Cortex of kidney (tissue), 1 donor: ENCODE measurements at places on chromosomes 12 and 14.
A peak's percentile ranks its signal among the peaks of the same experiment; 100 is the strongest.

DNA sequence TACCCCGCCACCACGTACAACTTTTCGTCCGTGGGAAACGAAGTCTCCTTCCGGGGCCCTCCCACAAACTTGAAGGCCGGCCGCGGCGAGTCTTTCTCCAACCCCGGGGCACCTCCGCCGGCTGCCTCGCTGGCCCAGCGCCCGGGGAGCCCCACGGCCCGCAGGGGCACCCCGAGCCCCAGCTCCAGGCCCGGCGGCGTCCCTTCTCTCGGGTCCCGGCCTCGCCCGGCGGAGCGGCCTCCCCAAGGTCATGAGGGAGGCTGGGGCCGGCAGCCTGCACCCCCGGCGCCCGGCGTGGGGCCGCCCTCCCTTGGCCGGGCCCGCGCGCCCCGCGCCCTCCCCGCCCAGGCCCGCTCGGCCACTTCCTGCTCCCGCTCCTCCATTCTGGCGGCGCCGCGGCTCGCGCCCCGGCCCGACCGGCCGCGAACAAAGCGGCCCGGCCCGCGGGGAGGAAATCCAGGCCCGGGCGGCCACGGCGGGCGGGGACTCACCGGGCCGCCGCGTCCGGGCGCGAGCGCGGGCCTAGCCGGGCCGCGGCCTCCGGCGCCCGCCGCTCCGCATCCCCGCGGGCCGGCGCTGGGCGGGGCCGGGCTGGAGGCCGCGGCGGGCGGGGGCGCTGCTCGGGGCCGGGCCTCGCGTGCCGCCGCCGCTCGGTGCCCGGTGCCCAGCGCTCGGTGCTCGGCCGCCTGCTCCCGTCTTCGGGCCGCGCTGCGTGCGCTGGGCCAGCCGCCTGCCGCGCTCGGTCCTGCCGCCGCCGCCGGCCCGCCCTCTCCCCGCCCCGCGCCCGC is at the start of gene AKT1:
AKT1 (minus strand) TSS at position 756 of the 788 bp plus-strand sequence. CDS start 3,105 bp downstream, outside the sequence.
- DNase-seq = no peak

DNA sequence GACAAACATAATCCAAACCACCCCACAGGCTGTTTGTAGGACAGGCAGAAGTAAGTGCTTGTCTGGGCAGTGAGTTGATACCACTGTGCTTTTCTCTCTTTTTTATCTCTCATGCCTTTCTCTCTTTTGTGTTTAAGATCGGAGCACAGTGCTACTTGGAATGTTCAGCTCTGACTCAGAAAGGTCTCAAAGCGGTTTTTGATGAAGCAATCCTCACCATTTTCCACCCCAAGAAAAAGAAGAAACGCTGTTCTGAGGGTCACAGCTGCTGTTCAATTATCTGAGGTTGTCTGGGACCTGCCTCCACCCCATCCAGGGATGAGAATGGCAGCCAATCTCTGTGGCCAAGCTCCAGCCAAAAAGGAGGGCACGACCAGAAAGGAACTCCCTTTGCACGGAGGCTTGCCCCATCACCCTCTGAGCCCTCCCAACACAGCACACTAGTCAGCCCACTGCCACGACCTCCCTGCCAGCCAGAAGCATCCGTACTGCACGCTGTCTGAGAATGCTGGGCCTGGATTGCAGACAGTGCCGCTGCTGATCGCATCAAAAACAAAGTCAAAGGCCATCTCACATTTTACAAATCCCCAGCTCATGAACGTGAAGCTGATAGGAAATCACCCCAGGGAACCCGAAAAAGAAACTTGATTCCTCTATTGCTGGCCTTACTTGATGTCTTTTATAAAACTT is 27.8 kb downstream of the GPHB5 start:
- no peak for DNase-seq

DNA sequence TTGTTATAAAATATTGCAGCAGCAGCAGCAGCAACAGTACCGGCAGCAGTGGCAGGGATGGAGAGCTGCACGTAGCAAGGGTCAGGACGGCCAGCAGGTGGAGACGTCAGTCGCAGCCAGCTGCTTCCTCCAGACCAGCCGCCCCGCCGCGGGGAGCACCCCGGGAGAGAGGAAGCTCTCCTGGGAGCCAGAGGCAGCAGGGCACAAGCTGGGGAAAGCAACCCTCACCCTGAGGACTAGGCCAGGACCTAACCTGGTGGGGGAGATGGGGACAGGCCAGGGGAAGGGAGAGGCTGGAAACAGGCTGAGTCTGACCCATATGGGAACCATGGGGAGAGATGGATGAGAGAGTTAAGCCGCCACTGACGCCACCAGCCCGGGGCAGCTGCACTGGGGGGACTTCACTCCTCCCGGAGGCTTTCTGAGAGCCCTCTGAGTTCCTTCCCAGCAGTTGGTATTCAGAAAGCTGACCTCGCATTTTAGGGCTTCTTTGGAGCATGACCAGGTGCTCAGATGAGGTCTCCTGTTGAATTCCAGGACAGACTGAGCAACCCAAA is 56.3 kb downstream of the SPTB start:
- no peak for DNase-seq

GRCh38 chr14:95759941-95760340 is 46.0 kb upstream of the TCL1A start:
- no peak for DNase-seq

DNA sequence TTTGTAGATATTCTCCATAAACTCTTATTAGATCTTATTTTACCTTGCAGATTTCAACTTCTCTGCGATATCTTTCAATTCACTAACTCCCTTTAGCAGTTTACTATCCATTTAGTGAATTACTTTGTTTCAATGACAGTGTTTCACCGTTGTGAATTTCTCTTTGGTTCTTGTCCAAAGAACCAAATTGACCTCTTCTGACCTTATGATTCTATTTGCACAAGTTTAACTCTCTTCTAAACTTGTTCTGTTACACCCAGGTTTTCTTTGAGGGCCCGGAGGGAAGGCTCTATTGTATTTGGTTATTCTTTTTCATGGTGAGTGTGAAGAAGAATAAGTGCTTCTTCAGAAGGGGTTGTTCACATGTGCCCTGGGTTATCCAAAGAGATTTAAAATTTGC is 186.7 kb downstream of the MON2 start:
- no peak for DNase-seq

- DNase-seq = peak; percentile 70
Observed at GRCh38 chr14:56117765-56118610, at the start of gene PELI2. PELI2 (plus strand) TSS chr14:56118411; CDS start chr14:56118661, 250 bp downstream.

DNA sequence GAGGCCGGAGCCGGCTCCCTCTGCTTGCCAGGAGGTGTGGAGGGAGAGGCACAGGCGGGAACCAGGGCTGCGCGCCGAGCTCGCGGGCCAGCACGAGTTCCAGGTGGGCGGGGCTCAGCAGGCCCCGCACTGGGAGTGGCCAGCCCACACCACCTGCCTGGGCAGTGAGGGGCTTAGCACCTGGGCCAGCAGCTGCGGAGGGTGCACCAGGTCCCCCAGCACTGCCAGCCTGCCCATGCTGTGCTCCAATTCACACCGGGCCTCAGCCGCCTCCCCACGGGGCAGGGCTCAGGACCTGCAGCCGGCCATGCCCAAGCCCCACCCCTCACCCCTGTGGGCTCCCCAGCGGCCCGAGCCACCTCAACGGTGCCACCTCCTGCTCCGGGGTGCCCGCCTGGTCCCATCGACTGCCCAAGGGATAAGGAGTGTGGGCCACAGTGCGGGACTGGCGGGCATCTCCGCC is 72.4 kb upstream of the PPP2R5C start:
- DNase-seq = no peak

DNA sequence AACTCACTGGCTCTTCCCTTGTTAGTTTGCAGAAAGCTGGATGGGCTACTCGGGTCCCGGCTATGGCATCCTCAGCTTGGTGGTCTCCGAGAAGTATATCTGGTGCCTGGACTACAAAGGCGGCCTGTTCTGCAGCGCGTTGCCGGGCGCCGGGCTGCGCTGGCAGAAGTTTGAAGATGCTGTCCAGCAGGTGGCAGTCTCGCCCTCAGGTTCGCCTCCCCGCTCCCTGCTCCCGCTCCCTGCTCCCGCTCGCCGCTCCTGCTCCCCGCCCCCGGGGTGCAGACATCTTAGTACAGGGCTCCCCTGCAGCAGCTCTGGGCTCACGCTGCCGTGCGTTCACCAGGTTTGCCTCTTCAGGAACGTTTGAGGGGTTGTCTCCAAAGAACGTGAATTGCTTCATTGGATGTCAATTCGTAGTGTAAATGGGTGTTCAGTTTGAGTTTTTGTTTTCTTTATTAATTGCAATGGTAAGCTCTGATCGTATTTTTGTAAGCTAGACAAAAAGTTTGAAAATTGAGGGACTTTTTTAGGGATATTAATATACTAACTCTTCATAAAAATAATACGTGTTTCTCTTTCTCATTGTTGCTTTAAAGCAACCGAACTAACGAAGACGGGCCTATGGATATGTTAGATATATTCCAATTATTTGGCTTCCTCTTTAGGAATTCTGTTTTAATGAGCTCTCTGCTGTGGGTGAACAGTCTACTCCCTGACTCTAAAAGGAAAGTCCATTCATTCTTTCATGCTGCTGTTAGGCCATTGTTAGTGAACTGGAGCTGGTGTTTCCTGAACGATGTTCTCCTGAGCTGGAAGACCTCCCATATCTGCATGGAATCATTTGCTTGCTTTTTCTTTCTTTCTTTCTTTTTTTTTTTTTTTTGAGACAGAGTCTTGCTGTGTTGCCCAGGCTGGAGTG is 71.3 kb downstream of the ANKRD9 start:
- DNase-seq = no peak

DNA sequence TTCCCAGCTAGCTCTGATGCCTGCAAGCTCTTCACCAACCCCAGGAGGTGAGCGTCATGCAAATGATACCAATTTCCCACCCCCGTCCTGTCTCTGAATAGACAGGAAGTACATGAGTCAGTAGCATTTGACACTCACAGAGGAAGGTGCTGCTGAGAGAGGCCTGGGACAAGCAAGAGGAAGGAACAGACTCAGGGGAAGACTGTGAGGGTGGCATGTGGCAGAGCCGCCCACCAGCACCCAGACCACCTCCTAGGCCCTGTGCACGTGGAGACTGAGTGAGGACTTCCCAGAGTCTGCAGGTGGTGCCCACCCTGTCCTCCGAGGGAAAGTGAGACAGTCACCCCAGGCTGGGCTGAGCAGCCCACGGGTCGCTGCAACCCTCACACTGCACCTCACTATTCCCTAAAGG is 199.5 kb upstream of the SFSWAP start:
- no peak for DNase-seq

- no peak for DNase-seq
Observed at GRCh38 chr14:22518073-22518472, 71.0 kb downstream of the DAD1 start.

GRCh38 chr14:77498120-77498979 is at the start of gene ISM2:
ISM2 (minus strand) TSS chr14:77498816; CDS start chr14:77498793, 23 bp downstream.
- DNase-seq = no peak

- DNase-seq = no peak
Observed at GRCh38 chr12:118148287-118148686, 12.4 kb downstream of the PEBP1 start.

GRCh38 chr12:104816845-104817503 is 141.1 kb downstream of the SLC41A2 start:
- DNase-seq = no peak

DNA sequence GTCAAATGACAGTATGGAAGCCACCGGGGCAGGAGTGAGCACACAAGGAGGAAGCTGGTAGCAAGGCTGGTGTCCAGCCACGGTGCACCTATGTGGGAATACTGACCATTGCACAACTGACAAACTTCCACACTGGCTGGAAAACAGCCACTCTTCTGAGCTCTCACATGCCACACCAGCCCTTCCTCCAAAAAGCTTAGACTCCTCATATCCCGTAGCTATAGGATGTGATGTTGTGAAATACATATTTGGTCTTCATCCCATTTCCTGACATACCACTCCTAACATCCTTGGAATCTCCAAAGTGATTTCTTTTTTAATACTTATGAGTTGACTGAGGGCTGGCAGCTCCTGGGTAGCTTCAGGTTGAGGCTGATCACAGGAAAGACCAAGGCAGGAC is 103.6 kb downstream of the NTF3 start:
- no peak for DNase-seq

- no peak for DNase-seq
Observed at GRCh38 chr12:29702972-29703371, 80.8 kb downstream of the TMTC1 start.

GRCh38 chr14:65167072-65167645 is 64.8 kb upstream of the MAX start:
- DNase-seq = no peak

- no peak for DNase-seq
Observed at GRCh38 chr12:107895966-107896365, 121.5 kb downstream of the ASCL4 start.

- no peak for DNase-seq
Observed at GRCh38 chr14:89915114-89915878, 39.2 kb downstream of the EFCAB11 start.

DNA sequence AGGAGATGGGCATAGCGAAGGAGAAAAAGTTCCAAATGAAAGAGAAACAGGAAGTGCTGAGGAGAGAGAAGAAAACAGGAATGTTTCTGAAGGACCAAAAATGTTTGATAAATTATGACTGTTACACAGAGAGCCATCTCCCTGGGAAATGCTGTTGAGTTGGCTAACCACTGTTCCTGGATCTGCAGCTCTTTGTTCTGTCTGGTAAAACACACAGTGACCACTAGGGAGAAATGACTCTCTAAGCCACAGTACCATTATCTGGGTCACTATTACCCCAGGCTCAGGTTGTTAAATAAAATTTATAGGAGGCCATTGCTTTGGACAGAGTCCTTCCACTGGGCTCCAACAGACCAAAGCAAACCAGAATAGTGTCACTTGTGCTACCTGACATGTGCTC is 219.3 kb downstream of the CRADD start:
- DNase-seq = no peak

DNA sequence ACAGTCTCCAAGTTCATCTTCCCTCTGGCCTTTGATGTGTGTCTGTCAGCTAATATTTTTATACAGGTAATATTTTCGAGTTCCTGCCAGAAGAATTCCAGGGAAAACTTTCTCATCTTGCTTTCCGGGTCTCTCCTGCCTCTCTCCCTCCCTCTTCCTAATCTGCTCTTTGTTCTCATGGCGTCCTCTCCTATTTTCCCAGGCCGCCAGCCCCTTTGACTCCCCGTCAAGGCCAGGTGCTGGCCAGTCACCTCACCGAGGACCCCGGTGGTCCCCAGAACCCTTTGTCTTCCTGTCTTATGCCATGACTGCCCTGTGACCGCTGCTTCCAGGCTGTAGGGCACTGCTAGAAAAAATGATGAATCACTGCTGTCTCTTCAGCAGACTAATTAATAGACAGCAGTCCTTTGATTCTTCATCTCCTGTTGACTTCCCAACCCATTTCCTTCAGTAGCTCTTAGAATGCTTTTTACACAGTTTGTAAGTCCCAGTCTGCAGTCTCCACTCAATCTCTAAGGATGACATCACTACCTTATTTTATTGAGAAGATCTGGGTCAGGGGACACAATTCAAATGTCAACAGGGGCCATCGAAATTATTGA is 40.7 kb downstream of the PPFIBP1 start:
- DNase-seq = no peak

- DNase-seq = no peak
Observed at GRCh38 chr12:27192118-27192802, 51.8 kb upstream of the STK38L start.
